ENCODE measurements at places on chromosomes 4 and X.
A peak's percentile ranks its signal among the peaks of the same experiment; 100 is the strongest.

DNA sequence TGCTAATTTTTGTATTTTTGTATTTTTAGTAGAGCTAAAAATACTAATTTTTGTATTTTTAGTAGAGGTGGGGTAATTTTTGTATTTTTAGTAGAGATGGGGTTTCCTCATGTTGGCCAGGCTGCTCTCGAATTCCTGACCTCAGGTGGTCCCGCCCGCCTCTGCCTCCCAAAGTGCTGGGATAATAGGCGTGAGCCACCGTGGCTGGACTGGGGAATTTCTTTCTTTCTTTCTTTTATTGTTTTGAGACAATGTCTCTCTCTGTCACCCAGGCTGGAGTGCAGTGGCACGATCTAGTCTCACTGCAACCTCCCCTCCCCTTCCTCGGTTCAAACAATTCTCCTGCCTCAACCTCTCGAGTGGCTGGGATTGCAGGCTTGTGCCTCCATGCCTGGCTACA is 83.0 kb downstream of the FAM193A start:
- DNase-seq, result peak; percentile 39

GRCh38 chr4:128512767-128513322 is 225.2 kb upstream of the PGRMC2 start:
- no peak for DNase-seq

DNA sequence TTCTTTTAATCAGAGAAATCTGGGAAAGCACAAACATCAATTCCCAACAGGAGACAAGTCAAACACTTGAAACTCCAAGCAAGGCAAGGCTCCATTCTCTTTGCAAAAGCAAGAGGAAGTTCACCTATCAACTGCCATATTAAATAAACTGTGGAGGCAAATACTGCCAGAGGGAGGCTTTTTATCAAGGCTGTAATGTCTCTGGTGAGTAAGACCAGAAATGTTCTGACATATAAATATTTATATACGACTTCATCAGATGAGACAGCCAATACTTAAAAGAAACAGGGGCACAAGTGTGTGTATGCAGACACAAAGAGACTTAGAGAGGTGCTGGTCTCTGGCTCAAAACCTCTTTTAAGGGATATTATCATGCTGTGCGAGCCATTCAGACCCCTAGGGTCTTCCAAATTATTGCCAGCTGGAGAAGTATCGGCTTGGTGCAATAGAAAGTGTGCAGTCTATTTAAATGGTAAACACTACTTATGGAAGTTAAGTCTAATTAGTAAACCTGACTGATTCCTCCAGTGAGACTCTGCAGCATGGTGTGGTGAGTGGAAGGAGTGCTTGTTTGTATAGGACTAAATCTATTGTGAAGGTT is 24.4 kb downstream of the DCX start:
- DNase-seq, result no peak

DNA sequence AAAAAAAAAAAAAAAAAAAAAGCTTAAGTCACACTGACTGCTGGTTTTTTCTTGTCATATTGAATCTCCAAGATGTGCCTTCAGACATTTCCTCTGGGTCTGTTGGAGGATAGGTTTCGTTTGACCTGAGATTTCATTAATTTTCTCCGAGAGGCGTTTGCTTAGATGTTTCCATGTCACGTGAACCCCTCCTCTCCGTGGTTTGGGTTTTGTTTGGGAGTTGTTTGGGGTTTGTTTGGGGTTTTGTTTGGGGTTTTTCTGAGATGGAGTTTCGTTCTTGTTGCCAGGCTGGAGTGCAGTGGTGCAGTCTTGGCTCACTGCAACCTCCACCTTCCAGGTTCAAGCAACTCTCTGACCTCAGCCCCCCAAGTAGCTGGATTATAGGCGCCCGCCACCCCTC is 40.8 kb upstream of the DHRSX start:
- no peak for DNase-seq

DNA sequence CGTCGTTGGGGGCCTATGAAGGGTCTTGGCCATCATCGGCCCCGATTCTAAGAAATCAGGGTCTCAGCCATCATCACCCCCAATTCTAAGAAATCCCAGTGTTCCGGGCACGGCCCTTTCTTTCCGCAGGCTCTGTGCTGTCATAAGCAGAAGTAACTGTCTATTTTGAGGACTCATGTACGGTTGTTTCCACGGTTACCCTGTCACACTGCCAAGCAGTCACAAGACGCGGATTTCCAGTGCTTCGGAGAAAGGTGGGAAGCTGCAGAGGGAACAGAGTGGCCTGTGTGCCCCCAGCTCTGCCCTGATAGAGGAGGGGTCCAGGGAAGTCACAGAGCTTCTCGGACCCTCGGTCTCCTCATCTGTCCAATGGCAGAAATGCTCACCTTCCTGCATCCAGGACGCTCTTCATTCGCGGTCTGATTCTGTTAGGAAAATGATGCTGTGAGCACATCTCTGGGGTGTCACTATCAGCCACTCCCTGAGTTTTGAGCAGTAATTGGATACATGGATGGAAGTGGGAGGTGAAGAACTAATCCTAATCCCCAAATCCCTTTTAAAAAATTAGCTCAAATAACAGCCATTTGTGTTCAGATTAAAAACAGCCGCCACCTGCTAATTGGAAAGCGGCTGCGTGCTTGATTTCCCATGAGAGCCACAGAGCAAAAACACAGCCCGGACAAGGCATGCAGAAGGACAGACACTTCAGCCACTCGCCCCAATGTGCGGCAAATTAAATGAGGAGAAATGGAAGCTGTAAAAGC is 73.1 kb downstream of the WFS1 start:
- DNase-seq, result no peak

- no peak for DNase-seq
These were observed 13.6 kb downstream of the EXOC1 start for GRCh38 chr4:55866973-55867574.

DNA sequence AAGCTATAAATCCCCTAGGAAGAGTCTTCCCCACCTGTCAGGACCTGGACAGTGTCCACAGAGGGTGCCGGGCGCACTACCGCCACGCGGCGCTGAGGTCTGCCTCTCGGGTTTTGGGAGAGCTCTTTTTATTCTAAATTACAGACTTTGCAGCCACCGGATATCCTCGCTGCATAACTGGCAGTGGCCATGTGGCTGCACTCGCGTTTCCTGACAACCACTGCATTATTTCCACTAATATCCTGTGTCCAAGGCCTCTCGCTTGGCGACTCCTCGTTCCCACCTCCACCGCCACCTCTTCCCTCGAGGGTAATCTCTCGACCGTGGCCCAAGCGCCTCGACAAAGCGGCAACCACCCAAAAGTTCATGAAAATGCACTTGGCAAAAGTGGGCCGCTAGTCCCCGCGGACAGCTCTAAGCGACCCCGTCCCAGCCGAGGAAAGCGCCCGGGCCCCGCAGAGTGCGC is 512 bp upstream of the TMEM131L start:
- DNase-seq, result no peak

DNA sequence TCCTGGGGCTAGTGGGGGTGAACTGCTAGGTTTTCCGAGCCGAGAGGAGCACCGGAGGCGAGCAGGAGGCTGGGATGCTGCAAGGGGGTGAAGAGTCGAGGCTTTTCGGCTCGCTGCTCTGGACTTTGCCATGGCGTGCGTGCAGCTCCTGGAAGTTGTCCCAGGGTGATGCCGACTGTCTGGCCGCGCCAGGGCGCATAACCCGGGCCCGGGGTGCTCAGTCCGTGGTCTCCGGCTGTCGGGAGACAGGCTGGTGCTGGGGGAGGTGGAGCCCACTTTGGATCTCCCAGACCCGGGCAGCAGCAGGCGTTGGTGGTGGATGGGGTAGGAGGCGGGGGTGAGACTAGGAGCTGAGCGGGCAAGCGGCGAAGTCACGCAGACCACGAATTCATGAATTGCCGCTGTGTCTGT is 793 bp downstream of the GRIA3 start:
- DNase-seq, result no peak

- DNase-seq, result peak; percentile 75
These were observed 47.1 kb upstream of the CLCN4 start for GRCh38 chrX:10109695-10110094.

DNA sequence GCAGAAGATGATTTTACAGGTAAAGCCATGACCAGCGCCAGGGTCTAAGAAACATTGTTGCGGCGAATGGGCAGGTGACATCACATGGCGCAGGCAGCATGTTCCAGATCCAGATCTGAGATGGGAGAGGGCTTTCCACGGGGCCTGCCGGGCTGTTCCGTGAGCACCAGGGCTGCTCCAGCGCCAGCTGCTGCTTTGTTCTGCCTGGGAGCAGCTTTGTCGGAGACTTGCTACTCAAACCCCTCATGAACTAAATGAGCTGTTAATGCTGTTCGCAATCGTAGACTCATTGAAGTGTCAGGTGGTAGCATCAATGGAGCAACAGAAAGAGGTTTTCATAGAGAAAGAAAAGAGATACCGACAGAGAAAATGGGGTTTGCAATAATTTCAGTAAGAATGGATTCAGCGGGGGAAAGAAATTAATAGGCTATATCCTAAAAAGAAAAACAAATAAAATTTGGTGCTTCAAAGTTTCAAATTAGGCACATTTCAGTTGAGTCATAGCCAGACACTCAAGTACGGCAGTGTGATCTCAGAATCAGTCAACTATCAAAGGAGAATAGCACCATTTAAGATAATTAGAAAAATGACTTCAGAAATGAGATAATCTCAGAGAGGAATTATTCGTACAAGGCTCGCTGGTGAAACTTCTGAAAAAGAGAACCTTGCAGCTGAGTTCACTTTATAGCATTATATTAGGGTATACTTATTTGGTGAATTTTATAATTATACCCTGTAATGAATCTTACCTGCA is 23.9 kb downstream of the SORBS2 start:
- no peak for DNase-seq

DNA sequence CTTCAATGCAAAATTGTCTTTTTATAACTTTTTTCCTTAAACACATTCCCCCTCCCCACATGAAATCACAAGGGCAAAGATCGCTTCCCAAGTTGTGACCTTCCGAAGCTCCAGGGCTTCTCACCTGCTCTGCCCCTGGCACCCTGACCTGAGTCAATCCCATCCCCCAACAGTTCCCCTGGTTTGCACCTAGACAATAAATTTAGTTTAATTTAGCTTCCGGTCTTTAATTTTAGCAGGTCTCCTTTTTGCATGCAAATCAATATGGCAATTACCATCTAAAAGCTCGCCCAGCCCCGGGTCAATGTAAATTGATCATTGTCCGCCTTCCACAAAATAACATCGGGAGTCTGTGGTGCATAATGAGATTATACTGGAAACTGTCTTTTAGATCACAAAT is 6.8 kb downstream of the BCOR start:
- no peak for DNase-seq

DNA sequence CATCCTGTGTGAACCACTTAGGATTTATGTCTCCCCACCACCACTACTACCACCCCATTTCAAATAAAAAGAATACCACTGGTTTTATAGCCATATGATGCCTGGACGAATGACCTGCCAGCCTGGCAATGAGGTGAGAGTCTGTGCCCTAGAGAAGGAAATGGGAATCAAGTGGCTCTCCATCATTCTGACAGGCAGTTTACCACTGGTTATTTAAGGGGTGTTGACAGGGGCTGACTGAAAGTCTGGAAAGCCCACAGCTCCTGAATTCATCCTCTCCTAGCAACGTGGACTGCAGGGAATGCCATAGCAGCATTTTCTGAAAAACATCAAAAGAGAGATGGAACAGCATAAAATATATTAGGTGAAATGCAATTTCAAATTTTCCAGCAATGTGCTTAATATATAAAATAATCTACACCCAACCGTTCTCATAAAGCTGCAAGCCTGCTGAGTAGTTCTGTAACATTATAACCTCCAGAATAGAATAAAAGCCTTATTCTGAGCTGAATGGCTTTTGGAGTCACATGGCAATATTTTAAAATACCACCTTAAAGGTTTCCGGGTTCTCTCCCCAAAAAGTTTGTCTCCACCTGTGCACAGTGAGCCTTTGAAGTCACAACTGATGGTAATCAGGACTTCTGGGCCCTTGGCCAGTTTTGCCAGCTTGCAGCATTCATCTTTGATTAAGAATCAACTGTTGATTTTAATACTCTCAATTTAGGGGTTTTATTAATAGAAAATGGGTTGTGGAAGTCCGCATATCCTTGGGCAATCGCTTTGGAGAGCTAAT is 121.5 kb downstream of the DCTD start:
- DNase-seq, result no peak

DNA sequence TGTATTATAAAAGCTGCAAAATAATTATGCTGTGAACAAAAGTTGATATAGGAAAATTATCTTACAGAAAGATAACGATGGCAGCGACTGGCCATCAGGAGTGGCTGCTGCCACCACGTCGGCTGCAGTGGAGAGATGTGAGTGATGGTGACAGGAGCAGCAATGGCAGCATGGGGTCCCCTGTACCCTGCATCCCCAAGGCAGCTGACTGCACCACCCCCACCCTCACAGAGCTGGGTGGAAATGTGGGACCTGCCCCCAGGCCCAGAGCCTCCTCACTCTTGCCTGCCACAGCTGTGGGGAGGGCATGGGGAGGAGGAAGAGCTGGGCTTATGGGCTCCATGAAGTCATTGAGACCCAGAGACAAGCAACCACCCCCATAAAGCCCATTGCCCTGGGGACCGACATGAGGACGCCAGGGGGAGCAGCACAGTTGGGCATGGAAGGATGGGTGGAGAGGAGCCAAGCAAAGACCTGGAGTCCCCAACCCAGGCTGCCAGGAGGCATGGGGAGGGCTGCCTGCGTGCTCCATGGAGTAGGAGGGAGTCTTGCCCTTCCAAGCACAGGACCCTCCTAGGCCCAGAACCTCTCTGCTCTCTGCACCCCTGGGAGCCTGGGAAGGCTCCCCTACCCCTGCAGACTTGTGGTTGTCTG is 1090.5 kb downstream of the PCDH18 start:
- DNase-seq, result peak; percentile 65

- DNase-seq, result no peak
These were observed 261.3 kb downstream of the TENM3 start for GRCh38 chr4:182504463-182504862.

- DNase-seq, result no peak
These were observed 140.3 kb downstream of the FRYL start for GRCh38 chr4:48639807-48640206.

- DNase-seq, result no peak
These were observed 1559.6 kb downstream of the TECRL start for GRCh38 chr4:62849696-62850095.

DNA sequence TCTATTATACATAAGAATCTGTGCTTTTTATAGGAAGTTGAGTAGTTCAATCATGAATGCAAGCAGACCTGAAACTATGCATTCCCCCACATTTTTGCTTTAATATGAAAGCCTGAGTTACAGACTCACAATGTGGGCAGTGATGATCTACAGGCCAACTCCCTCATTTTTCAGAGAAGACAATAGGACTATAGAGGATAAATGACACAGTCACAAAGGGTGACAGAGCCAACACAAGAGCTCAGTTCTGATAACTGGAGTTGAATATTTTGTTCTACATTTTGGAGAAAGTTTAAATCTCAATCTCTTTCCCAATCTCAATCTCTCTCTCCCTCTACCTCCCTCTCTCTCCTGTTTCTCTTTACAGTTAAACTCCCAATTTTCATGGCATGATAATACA is 27.0 kb downstream of the MBNL3 start:
- DNase-seq, result no peak

- no peak for DNase-seq
These were observed 333.5 kb downstream of the FBXW7 start for GRCh38 chr4:152202415-152202814.

GRCh38 chrX:149909324-149910177 is 19.8 kb upstream of the HSFX4 start:
- no peak for DNase-seq

- DNase-seq, result no peak
These were observed 294.2 kb upstream of the FTHL17 start for GRCh38 chrX:31366041-31366440.

- no peak for DNase-seq
These were observed 366.6 kb upstream of the GALNT7 start for GRCh38 chr4:172802032-172802431.

GRCh38 chr4:112321776-112322684 is 24.9 kb downstream of the ALPK1 start:
- DNase-seq, result no peak

Data from cardiac septum (tissue), 1 donor.